ENCODE measurements at places on chromosomes 3 and 15.

- DNase-seq, result no peak
These were observed 56.9 kb downstream of the SLC9A9 start for GRCh38 chr3:143791386-143791785.

DNA sequence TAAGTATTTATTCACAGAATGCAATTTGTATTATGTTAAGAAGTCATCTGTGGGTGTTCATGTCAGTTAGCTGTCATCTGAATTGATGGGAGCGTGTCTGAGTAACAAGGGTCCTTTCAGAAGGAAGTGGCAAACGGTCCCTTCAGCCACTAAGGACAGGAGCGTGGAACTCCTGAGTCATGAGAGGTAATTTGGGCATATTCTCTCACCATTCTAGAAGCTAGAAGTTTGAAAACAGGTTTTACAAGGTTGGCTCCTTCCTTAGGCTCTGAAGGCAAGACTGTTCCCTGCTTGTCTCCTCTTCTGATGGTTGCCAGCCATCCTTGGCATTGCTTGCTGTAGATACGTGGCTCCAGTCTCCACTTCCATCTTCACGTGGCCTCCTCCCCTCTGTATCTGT is 19.7 kb downstream of the ABHD2 start:
- no peak for DNase-seq

DNA sequence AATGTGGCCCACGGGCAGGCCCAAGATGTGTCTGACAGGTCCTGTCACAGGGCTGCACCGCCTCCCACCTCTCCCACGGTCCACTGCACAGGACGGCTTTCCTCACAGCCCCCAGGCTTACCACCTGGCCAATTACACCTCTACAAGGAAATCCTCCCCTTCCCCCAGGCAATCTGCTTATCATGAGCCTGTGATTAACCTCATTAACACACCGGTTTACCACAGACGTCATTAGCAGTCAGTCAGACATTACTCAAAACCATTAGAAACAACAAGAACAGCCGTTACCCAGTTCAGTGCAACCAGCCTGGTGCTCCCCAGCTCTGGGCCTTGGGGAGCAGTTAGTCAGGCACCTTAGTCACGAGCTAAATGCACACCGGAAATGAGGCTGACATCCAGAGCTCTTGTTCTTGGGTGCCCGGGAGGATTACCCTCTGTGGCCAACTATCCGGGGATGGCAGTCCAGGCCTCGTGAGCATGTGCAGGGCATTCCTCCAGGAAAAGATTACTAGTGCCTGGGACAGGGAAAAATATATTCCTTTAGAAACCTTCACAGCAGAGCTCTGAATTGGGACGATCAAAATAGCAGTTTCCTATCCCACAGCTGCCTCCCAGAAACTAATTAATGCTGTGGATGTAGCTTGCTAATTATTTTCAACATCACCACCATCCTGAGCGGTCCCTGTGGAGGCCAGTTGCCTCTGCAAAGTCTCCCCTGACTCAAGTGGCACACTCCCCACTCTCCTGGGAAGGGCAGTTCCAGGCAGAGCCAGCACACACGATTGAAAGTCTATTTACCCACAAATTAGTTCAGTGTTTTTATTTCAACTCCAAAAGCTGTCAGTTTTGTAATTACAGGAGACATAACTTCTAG is 117.4 kb upstream of the ZBED2 start:
- peak; percentile 47 for DNase-seq

GRCh38 chr15:74453925-74454763 is 6.8 kb downstream of the UBL7 start:
- no peak for DNase-seq

DNA sequence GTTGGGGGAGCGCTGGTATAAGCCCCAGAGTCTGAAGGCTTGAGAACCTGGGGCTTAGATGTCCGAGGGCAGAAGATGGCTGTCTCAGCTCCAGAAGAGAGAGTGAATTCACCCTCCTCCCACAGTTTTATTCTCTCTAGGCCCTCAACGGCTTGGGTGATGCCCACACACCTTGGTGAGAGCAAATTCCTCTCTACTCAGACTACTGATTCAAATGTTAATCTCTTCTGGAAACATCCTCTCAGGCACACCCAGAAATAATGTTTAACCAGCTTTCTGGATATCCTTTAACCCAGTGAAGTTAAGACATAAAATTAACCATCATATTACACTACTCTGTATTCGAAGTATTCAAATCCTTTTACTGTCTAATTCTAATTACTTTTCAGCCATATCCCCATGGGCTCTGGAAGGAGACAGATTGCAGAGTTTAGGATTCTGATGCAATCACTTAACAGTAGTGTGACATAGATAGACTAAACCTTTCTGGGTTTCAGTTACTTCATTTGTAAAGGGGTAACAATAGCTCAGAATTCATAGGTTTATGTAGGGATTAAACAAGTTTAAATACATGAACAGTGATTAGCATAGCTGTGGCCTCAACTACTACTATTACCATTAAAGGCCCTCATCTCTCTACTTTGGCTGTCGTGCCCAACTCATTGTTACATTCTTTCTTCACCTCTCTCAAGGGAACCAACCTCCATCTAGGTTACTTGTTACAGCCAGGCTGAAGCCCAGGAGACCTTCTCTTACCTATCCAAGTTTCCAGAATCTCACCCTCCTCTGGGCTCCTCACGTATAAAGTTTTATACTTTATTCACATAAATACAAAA is 25.7 kb upstream of the ANO10 start:
- no peak for DNase-seq

DNA sequence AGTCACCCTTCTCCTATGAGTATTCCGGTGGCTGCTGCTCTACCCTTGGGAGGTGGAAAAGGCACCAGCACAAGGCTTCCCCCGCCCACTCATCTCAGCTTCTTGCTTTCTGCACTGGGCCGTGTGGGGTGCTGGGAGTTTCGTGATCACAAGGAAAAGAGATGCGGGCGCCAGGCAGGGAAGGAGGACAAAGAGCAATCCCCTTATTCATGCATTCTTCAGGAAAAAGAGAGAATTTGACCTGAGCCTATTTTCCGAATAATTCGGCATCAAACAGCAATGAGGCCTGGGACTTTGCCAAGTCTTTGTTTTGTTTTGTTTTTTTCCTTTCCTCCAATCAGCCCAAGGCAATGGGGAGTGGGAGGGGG is 102.2 kb upstream of the LPP start:
- DNase-seq, result no peak

- no peak for DNase-seq
These were observed 171.7 kb downstream of the RORA start for GRCh38 chr15:61057376-61057775.

DNA sequence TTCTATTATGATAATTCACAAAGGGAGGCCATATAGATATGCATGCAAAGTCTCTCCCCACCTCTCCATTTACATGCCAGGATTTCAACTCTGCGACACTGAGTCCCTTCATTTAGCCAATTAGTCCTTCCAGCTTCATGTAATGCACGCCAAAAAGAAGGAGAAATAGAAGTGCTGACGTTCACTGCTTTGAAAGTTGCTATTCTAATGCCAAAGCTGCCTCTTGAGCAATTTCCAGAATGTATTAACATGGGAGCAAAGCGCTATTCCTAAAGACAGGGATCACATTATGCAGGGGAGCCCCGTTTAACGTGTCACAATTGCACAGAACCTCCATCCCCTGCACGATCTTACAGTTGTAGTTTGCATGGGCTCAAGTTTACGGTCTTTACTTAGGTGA is 130.5 kb downstream of the TIGIT start:
- DNase-seq, result no peak

- no peak for DNase-seq
These were observed 197.5 kb upstream of the TSC22D2 start for GRCh38 chr3:150210461-150211110.

GRCh38 chr3:193585530-193585929 is 7.5 kb upstream of the OPA1 start:
- no peak for DNase-seq

DNA sequence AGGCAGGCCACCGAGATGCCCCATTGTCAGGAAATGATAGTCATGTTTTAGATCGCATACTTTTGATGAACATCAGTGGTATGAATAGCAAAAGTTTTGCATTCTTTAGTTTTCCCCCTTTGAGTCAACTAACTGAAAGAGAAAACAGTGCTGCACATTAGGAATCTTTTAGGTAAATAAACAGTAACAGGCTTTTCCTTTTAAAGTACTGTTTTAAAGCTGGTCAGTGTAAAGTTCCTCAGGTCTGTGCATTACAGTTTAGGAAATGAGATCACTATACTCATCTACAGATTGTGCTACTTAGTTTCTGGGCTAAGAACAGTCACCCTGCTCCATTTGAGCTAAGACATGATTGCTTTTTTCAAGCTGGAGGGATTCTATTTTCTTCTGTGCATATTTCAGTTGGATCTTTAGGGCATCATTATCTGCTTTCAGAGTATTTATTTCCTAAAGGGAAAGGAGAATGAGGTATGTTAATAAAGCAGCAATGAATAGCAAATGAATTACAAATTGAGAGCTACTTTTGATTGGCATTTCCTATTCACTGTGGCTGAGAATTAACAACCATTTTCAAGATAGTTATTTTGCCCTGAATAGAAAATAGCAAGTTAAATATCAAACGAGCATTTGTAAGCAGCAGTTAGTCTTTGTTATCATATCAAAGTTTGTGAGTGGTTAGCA is 36.5 kb downstream of the FAM98B start:
- no peak for DNase-seq

- DNase-seq, result no peak
These were observed 114.2 kb upstream of the THRB start for GRCh38 chr3:24608701-24609390.

GRCh38 chr3:182735672-182736071 is 57.6 kb upstream of the ATP11B start:
- DNase-seq, result no peak

- no peak for DNase-seq
These were observed 14.2 kb upstream of the GATM start for GRCh38 chr15:45392584-45392855.

DNA sequence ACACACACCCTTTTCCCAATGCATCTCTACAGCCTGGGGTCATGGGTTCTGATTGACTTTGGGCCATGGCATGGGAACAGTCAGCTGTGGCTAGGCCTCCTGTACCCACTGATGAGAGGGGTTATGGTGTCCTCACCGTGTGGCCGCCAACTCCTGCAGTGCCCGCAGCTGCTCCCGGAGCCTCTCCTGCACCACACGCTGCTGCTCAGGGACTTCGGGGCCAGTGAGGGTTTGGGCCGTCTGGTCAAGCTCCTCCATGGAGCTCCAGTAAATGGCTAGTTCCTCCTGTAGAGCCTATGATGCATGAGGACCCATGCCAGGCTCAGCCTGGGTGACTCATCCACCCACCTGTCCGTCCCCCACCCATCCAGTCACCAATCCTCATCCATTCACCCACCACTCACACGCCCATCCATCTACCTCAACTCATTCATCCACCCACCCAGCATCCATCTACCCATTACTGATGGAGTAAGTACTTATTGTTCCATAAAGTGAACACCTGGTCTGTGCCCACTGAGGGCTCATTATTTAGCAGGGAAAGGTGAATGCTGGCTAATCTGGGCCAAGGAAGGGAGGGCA is 21.6 kb downstream of the SPTBN5 start:
- no peak for DNase-seq

GRCh38 chr3:142850395-142851023 is 38.4 kb downstream of the PCOLCE2 start:
- DNase-seq, result no peak

- DNase-seq, result peak; percentile 27
These were observed 182.3 kb downstream of the OR4M2 start for GRCh38 chr15:22262613-22263020.

- DNase-seq, result peak; percentile 25
These were observed 6.9 kb upstream of the SLC9A9 start for GRCh38 chr3:143855183-143855582.

- DNase-seq, result no peak
These were observed 1.6 kb downstream of the SERP1 start for GRCh38 chr3:150544726-150545125.

GRCh38 chr3:62361261-62361660 is 12.1 kb downstream of the FEZF2 start:
- DNase-seq, result no peak

DNA sequence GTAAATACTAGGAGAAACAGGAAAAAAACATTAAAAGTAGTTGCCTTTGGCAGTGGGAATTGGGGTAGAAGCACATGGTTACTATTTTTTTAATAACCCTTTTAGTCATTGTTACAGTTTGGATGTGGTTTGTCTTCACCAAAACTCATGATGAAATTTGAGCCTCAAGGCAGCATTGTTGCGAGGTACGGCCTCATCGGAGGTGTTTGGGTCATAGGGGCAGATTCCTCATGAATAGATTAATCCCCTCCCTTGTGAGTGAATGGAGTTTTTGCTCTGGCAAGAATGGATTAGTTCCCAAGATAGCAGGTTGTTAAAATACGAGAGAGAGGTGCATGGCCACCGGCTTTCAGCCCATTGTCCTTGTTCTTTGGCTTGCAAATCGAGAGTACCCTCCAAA is 92.6 kb downstream of the LEKR1 start:
- no peak for DNase-seq

DNA sequence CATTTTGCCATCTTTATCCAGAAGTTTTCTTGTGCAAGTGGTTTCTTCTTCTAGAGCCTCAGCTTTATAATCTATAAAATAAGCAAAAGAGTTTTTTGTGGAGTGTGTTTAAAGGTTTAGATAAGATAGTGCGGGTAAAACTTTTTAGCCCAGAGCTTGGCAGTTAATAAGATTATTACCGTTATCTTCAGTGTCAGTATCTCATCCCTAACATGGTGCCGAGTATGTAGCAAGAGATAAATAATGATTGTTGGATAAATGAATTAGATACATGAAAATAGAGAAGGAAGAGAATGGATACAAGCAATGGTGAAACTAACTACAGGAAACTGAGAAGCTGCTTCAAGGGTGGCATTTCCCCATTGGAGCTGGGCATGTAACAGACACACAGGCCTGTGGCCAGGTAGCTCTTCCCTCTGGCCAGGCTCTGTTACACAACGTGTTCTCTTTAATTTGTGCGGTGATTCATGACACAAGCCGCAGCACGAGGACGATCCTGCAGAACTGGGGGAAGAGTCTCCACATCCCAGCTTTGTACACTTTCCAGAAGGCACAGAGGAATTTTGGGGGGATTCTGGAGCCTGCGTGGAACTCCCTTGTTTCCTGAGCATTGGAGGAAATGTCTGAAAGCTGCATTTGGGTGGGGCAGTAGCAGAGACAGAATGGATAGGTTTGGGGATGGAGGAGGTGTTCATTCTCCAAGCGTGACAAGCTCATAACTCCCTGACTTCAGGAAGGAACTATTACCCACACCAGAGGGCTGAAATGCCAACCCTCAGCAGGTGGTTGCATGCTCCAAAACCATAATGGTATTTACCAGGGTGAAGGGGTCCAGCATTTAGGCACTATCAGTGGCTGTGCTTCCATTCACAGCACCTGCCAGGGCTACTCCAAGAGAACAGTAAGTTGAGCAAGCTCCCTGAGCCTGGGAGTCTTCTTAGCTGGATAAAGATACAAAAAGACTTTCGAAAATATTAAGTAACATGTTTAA is 14.2 kb upstream of the ST6GAL1 start:
- DNase-seq, result no peak

DNA sequence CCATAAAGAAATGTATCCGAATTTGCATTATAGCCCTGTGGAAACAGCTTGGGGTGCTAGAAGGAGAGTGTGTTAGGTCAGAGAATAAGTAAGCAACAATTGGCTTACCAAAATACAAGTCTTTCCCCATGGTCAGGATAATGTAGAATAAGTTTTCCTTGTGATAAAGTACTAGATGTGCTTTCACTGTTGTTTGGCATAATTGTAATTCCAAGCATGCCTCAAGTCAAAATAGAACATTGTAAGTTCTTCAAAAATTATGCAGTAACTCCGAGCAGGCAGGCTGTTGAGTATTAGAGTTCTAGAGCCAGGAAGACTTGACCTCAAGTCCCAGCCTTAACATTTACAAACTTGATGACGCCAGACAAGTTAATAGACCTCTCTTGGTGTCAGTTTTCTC is 242.0 kb downstream of the TUSC7 start:
- no peak for DNase-seq

- no peak for DNase-seq
These were observed 242.0 kb downstream of the MAGI1 start for GRCh38 chr3:65796676-65797075.
